Uterus (tissue), 4 donors: ENCODE measurements at places on chromosomes 4 and X. TPM values are rescaled to one million over a fixed set of nuclear protein-coding genes. Genes with fewer than 3 reads are reported as not detected.

The CTAG1A gene
- not detected for total RNA-seq

GRCh38 chrX:9604111-9604907 lies 139.5 kb downstream of the TBL1X start:
- H3K36me3 ChIP-seq: no peaks in the 10 kb centered on the region
- no peak overlapping the region for H3K4me3 ChIP-seq
- no peaks in the 10 kb centered on the region for H3K4me1 ChIP-seq
- peak overlapping the region; percentile 63 for H3K27ac ChIP-seq
- DNase-seq: peak; percentile 80

DNA sequence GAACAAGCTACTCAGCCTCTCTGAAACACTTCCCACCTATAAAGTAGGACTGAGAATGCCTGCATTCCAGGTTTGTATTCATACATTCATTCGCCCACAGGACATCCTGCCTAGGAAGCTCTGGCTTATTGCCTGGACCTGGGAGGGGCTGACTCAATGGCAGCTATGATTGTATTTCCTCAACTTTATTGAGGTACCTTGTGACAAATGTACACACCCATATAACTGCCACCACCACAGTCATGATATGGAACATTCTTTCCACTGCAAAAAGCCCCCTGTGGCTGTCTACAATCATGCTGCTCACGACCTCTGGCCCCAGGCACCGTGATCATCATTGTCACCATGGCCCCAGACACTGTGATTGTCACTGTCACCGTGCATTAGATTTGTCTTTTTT lies 68.3 kb downstream of the ABLIM2 start:
- no peaks in the 10 kb centered on the region for H3K36me3 ChIP-seq
- H3K27me3 ChIP-seq: no peaks in the 10 kb centered on the region
- no peaks in the 10 kb centered on the region for H3K4me1 ChIP-seq
- no peak overlapping the region for H3K27ac ChIP-seq
- DNase-seq: peak; percentile 43

DNA sequence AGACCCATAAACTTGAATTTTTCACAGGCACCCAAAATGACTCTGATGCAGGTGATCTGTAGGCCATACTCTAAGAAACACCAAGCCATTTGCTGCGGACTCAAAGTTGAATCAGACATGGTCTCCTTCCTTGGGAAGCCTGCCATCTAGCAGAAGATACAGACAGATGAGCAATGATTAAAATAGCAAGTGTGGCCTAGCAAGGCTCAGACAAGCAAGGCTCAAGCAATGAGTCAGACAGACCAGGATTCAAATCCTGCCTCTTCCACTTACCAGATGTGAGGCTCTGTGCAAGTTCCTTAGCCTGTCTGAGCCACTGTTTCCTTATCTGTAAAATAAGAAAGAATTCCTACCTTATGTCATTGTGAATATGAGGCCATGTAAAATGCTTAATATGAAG lies 2.3 kb downstream of the CCDC149 start:
- peaks cover 5% of the 10 kb centered on the region for H3K4me1 ChIP-seq
- H3K27ac ChIP-seq: no peak overlapping the region
- DNase-seq: no peak

DNA sequence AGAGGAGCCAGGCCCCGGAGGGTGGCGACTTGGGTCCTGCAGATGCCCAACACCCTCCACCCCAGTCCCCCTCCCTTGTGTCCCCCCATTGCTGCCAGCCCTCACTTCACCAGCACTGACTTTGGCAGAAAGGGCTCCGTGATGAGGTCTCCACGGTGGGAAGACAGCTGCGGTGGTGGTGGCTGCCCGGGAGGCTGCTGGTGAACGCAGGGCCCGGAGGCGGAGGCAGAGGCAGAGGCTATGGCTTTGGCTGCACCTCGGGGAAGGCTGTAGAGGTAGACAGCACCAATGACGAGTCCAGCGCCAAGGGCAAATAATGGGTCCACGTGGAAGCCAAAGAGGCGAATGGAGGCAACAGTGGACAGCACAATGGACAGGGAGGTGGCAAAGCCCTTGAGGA lies 6.8 kb downstream of the SLC35A2 start:
- no peaks in the 10 kb centered on the region for H3K36me3 ChIP-seq
- DNase-seq: no peak
- no peaks in the 10 kb centered on the region for H3K4me1 ChIP-seq
- no peaks in the 10 kb centered on the region for H3K27me3 ChIP-seq

DNA sequence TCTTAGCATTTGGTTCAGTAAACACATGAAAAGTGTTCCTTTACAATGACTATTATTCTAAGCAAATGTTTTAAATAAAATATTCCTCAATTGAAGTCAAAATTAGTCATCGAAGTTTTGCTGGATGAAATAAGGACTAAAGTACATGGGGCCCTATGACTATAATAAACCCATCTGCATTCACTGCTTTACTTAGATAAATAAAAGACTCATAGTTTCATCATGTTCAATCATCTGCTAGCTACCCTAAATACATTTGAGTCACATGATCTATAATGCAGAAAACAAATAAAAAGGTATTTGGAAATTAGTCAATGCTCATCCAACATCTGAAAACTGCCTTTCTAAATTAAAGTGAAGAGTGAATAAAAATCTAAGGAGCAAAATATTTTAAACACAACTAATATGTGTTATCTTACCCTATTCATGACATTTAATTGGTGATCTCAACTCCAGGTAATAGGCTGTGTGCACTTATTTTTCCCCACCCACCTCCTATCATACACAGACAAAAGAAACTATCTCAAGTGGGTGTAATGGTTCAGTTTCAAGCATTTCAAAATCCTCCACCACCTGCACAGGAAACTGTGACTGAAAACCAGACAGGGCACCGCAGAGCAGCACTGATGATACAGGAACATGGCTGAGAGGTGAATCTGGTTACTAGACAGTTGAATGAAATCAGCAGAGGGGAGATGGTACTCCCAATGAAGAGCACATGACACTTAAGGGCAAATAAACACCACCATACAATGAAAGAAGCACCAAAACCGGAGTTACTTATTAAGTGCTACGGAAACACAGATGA lies 78.6 kb downstream of the CAMK2D start:
- H3K4me3 ChIP-seq: no peak overlapping the region
- DNase-seq: no peak
- H3K27me3 ChIP-seq: no peaks in the 10 kb centered on the region
